ENCODE measurements at places on chromosomes 7 and 10.
A peak's percentile ranks its signal among the peaks of the same experiment; 100 is the strongest.

GRCh38 chr10:43867113-43867512 lies 218.4 kb upstream of the ZNF32 start:
- no peak for DNase-seq

DNA sequence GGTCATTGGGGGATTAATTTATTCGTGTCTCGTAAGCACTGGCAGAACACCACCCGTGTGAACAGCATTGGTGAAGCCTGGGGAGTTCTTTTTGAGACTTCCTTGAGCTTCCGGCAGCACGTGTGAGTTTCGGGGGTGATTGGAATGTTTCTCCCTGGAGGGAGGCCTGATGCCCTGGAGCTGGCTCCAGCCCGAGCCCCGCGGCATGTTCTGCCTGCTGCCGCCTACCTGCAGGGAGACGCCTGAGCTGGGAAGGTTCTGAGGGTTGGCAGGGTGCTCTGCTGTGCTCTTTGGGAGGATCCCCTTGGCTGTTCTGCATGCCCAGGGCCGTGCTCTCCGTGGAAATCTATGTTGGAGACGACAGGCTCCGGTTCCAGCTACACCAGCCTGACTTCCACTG lies 159.3 kb downstream of the MGMT start:
- DNase-seq = no peak

DNA sequence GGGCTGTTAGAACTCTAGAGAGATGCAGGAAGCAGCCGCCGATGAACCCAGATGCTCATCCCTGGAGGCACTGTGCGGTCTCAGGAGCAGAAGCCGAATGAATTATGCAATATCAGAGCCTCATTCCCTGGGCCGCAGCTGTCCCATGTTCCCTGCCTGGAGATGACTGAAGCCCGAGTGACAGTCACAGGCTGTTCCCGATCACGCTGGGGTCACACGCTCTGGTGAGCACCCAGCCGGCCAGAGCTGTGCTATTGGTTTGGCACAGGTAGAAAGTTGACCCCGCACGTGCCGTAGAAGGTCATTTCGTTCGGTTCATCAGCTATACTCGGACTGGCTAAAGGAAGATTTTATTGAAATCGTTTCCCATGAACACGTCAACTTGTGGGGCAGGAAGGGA lies 140.5 kb upstream of the SH2B2 start:
- no peak for DNase-seq

- peak; percentile 39 for DNase-seq
Observed at GRCh38 chr10:11539191-11539868, 72.1 kb downstream of the USP6NL start.

DNA sequence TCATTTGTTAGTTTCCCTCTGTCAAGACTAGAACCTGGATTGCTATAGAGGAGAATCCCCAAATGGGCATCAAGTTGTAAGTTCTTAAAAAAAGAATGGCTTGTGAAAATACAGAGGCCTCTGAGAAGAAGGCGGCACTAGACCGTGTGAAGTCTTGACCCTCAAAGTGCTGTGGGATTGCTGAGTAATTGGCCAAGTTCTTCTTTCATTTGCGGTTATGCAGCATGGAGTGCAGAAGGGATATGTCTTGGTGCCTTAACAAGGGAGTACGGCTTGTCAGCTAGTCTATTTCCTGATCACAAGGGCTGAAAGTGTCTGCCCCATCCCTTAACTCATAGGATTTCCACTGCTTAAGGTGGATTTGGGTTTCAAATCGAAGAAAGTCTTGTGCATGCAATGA lies 81.2 kb downstream of the MKX start:
- no peak for DNase-seq

GRCh38 chr10:126235091-126235978 lies 152.9 kb downstream of the ADAM12 start:
- DNase-seq = no peak

DNA sequence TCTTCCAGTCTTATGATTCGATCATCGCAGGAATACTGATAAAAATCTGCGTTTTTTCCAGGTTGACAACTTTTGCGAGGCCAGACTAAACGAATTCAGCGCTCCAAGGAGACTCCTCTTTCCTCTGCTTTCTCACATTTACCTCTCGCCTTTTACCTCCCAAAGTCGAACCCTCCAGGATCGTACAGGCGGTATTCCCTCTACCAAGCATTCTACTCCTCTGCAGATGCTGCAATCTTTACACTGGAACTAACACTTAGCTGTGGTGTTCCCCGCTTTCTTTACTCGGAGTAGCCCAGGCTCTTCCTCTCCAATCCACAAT lies 449 bp downstream of the NUDT5 start:
- DNase-seq = no peak

GRCh38 chr7:16961641-16962040 lies 79.9 kb upstream of the AGR3 start:
- no peak for DNase-seq

DNA sequence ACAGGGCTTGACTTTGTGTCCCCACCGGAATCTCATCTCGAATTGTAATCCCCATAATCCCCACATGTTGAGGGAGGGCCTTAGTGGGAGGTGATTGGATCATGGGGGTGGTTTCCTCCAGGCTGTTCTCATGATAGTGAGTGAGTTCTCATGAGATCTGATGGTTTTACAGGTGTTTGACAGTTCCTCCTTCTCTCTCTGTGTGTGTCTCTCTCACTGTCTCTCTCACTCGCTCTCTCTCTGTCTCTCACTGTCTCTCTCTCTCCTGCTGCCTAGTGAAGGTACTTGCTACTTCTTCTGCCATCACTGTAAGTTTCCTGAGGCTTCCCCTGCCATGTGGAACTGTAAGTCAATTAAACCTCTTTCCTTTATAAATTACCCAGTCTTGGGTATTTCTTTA lies 289.8 kb upstream of the HABP2 start:
- DNase-seq = no peak

DNA sequence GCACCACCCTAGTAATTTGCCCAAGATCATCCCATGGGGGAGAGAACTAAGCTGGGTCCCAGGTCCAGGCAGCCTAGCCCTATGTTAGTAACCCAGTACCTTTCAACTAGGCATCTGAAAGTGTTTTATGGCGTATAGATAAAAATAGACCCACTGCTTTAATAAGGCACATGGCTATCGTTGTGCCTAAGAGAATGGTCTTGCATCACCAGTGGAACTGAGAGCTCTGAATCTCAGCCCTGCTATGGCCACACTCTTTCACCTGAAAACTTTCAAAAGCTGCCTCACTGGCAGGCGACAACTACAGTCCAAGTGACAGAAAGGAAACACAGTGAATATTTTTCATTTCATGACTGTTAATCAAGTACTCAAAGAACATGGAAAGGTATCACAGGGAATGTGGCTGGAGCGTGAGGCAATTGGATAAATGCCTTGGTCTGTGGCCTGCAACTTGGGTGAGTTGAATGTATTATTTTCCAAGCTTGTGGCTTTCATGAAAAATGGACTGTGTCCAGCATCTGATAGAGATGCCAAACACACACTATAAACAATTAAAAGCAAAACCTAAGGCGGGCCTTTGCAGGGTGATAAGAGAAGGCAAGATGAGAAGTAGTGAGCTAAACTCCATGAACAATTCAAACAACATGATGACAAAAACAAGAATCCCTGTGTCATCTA lies 18.0 kb upstream of the SFMBT2 start:
- no peak for DNase-seq
